ENCODE measurements at places on chromosomes 1 and 21. TPM values are rescaled to one million over a fixed set of nuclear protein-coding genes. Genes with fewer than 3 reads are reported as not detected.

KRTAP19-3 gene
- not detected for total RNA-seq

LELP1 gene
- total RNA-seq: not detected

- DNase-seq: no peak
These were observed 2.5 kb upstream of the RGS4 start for GRCh38 chr1:163066686-163067085.

GRCh38 chr1:10867914-10868598, 71.6 kb upstream of the CASZ1 start:
- no peak for DNase-seq

CELA3A gene
- total RNA-seq: not detected

OR2T35 gene
- total RNA-seq: not detected

- DNase-seq: no peak
These were observed 38.1 kb downstream of the RGS2 start for GRCh38 chr1:192846950-192847349.

All from CD4-positive, alpha-beta T cell (primary cell).